ENCODE measurements at places on chromosomes 11 and 22.

DNA sequence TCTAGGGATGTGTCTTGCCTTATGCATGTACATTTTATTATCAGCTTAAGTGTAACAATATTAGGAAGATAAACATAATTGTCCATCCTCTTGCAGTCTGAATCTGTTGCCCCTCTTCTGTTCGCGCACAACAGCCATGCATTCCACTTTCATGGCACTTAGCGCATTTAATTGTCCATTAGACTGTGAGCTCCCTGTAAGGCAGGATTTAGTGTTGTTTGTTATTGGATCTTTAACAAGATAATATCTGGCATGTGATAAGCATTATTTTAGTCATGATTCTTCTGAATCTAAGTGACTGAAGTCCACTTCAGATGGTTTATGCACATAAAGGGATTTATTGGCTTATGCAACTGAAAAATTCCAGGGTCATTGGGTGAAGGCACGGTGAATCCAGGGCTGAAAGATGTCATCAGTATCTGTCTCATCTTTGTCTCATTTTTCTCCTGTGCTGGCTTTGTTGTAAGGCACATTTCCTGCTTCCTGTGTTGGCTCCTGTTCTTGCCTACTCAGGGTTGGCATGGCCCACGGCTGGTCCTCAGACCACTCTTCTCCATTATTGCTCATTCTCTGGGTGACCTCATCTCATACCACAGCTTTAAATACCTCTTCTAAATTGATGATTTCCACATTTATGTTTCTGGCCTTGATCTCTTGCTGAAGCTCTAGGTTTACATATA is 37.6 kb downstream of the ATXN10 start:
- no peaks in the 10 kb centered on the region for H3K27me3 ChIP-seq
- H3K4me1 ChIP-seq, result peaks cover 35% of the 10 kb centered on the region
- H3K27ac ChIP-seq, result peak overlapping the region; percentile 81
- no peak overlapping the region for H3K4me3 ChIP-seq

DNA sequence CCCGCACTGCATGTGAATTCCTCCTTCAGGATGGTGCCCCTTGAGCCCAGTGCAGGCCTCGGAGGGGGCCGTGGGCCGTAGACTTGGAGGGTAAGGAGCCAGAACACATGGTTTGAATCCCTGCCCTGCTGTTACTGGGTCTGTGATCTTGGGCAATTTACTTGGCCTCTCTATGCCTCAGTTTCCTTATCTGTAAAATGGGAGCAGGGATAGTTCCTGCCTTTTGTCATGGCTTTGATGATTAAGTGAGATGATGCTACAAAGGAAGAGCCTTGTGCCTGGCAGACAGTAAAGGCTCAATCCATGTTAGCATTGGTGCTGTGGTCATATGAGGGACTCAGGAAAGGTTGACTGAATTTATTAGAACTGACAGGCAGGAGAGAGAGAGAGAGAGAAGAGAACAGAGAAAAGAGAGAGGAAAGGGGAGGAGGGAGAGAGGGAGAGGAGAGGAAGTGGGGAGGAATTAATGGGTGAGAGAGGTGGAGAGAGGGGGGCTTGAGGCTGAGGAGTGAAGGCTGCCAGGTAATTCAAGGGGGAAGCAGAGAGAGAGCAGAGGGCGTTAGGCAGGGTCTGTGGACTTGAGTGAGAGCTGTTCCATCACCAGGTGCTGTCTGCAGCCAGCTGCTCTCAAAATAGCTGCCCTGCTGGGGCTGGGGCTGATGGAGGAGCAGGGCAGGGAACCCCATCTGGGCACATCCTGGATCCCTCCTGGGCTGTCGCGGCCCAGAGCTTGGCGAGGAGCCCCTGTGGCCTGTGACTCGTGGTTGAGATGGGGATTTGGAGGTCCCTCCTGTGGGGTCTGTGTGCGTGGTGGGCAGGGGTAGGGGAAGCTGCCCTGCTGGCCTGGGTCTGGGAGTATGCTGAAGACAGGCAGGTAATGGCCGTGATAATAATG is 44.1 kb downstream of the MCM5 start:
- peaks cover 11% of the 10 kb centered on the region for H3K4me1 ChIP-seq
- H3K36me3 ChIP-seq, result no peaks in the 10 kb centered on the region
- no peaks in the 10 kb centered on the region for H3K27me3 ChIP-seq
- no peak overlapping the region for H3K27ac ChIP-seq

DNA sequence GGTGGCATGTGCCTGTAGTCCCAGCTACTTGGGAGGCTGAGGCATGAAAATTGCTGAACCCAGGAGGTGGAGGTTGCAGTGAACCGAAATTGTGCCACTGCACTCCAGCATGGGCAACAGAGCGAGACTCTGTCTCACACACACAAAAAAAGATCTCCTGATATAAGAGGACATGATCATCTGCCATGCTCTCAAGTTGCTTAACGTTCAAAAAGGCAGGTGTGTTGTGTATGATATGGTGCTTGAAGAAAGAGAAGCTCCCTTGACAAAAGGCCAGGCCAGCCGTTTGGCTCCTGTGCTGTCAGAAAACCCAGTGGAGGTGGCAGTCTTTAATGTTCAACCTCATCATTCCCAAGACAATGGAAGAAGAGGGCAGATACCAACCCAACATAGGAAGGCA is 117.3 kb upstream of the PLET1 start:
- no peak for DNase-seq
- H3K27ac ChIP-seq, result no peak overlapping the region
- H3K36me3 ChIP-seq, result no peaks in the 10 kb centered on the region
- H3K4me3 ChIP-seq, result no peak overlapping the region
- H3K27me3 ChIP-seq, result no peaks in the 10 kb centered on the region
- H3K4me1 ChIP-seq, result no peaks in the 10 kb centered on the region

GRCh38 chr11:107860688-107861087 is 2.1 kb upstream of the SLC35F2 start:
- no peaks in the 10 kb centered on the region for H3K36me3 ChIP-seq
- H3K27ac ChIP-seq, result no peak overlapping the region
- DNase-seq, result no peak
- H3K4me3 ChIP-seq, result no peak overlapping the region

- peaks cover 8% of the 10 kb centered on the region for H3K4me1 ChIP-seq
- peaks cover 5% of the 10 kb centered on the region for H3K27me3 ChIP-seq
- DNase-seq, result peak; percentile 68
- no peak overlapping the region for H3K27ac ChIP-seq
- H3K36me3 ChIP-seq, result no peaks in the 10 kb centered on the region
- H3K4me3 ChIP-seq, result no peak overlapping the region
Observed at GRCh38 chr11:75371949-75372876, 20.8 kb upstream of the ARRB1 start.

DNA sequence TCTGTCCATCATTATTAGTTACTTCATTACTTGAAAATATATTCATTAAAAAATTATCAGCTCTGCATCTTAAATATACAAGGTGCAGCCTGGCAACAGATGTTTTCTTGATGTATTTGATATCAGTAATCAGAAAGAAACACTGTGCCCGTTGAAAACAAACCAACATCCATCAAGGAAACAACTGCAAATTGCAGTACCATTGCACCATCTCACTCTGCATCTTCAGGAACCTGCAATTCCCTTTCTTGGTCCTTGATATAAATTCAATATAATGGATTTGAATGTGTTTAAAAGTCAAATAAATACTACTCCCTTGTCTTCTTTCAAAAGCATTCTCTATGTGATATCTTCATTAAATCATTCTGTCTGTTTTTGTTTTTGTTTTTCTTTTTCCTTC is 1131.2 kb downstream of the FAM181B start:
- DNase-seq, result no peak
- no peak overlapping the region for H3K27ac ChIP-seq
- no peaks in the 10 kb centered on the region for H3K27me3 ChIP-seq
- no peaks in the 10 kb centered on the region for H3K36me3 ChIP-seq
- no peaks in the 10 kb centered on the region for H3K4me1 ChIP-seq

- H3K4me3 ChIP-seq, result no peak overlapping the region
- DNase-seq, result no peak
- H3K27me3 ChIP-seq, result no peaks in the 10 kb centered on the region
- no peaks in the 10 kb centered on the region for H3K36me3 ChIP-seq
Observed at GRCh38 chr11:43930868-43931716, 11.3 kb upstream of the C11orf96 start.

DNA sequence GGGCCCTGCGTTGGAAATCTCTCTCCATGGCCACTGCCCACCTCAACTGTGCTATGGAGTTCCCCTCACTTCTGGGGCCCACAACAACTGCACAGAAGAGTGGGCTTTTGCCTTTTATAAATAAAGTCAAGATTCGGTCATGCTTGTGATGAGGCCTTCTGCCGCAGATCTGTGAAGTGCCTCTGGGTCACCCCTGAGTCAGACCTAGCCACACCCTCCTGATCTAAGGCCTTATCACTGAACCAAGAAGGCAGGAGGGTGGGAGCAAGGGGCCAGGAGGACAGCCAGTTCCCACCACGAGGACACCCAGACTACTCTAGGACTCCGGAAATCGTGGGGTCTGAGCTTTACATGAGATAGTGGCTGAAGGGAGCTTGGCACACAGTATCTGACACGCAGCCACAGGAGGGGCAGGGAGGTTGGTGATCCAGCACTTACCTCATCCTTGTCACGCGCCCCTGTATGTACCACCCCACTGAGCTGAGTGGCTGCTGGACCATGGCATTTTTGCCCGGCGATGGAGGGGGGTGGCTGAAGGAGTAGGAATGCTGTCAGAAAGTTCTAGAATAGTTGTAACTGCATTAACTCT is 115.7 kb downstream of the ABTB2 start:
- no peak overlapping the region for H3K27ac ChIP-seq
- no peaks in the 10 kb centered on the region for H3K36me3 ChIP-seq
- H3K27me3 ChIP-seq, result no peaks in the 10 kb centered on the region
- peak; percentile 55 for DNase-seq

DNA sequence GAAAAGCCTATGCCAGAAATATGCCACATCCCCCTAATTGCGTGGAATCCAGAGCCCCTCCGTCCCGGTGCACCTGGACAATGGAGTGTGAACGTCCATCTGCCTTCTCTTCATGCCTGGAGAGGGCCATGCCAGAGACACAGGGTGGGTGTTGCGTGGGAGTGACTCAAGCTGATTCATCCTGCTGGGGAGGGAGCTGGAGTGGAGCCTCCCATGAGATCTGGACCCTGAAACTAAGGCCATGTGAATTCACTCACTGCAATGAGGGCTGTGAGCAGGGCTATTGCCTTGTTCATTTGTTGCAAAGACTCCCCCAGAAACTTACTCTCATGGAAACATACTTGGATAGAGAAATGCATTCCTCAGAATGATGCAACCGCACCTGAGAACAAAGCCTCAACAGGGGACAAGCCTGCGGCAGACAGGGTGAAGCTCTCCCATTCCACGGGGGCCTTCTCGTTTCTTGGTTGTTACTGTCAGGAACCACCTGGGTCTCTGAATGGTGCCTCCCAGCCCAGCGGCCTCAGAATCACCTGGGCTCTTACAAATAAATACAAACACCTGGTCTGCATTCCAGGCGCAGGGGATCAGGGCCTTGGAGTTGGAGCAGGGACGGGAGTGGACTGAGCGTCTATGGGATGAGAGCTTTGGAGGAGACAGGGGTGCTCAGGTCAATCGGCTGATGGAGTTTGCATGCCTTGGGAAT is 1031.2 kb downstream of the BRD1 start:
- H3K4me3 ChIP-seq, result no peak overlapping the region
- DNase-seq, result no peak
- H3K36me3 ChIP-seq, result no peaks in the 10 kb centered on the region
- no peak overlapping the region for H3K27ac ChIP-seq
